ENCODE measurements at places on chromosomes 13 and 19. TPM values are rescaled to one million over a fixed set of nuclear protein-coding genes. Genes with fewer than 3 reads are reported as not detected.

FBXO17 gene
- 18.0 TPM for polyA plus RNA-seq

SLC6A16 gene
- 3.8 TPM for polyA plus RNA-seq

NOSIP gene
- polyA plus RNA-seq, result 67.4 TPM

ZIK1 gene
- 11.6 TPM for polyA plus RNA-seq

KLF1 gene
- polyA plus RNA-seq, result 0.42 TPM

All from spinal cord (tissue), 10 donors.